ENCODE measurements at places on chromosomes 5 and 9.

DNA sequence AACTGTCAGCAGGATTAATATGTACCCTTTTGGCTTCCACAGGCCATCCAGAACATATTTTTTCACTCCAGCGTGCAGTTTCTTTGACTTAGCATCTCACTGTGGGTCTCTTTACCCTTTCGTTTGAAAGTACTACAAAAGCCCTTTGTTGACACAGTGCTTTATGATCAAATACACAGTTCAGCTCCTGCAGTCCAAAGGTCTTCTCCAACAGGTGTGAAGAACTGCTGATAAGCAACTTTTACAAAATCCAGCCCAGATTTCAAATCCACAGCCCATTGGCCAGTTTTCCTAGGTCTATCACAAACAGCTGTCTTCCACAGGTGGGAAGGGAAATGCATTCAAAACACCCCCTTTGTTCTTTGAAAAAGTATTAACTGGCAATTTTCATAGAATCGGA lies 54.8 kb downstream of the MYO10 start:
- DNase-seq = no peak

DNA sequence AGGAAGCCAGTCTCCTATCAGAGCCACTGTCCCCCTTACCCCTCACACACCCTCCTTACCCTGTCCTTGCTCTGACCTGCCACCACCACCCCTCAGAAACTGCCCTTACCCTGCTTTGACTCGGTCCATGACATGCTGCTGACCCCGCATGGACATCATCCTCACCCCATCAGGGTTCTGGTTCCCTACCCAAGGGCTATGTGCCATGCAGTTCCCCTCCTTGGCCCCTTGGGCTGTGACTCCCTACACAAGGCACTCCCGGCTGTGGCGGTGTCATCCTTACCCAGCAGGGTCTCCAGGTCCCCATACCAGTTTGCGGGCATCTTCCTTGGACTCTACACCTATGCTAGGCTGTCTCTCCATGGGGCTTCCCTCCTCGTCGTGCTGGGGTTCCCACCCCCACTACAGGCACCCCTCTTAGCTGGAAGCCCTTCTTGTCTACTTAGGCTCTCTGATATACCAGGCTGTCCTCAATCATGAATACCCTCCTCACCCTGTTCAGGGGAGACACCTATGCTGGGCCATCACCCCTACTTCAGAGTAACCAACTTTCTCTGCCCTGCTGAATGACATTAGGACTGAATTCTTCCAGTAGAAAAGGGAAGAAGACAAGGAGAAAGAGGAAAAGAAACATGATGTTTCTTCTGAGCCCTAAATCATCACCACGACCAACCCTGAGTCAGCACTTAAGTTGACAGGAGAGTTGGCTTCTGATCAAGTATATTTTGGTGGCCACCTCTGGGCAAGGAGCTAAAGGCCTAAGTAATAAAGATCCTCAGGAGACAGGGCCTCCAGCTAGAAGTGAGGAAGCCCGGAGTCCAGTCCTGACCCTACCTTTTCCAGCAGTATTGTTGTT lies 115.2 kb downstream of the GCNT1 start:
- DNase-seq = no peak

DNA sequence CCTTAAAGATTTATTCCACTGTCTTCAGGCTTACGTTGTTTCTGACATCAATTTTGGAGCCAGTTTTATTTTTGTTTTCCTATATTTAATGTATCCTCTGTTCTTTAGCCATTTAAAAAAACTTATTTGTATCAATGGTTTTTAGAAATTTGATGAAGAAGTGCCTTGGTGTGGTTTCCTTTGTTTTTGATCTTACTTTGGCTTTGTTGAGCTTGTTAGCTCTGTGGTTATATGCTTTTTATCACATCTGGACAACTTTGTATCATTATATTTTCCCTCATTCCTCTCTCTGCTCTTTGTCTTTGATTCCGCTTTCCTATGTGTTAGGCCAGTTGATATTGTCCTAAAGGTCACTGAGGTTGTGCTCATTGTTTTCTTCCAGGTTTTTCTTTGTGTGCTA lies 58.5 kb downstream of the SPIN1 start:
- no peak for DNase-seq

DNA sequence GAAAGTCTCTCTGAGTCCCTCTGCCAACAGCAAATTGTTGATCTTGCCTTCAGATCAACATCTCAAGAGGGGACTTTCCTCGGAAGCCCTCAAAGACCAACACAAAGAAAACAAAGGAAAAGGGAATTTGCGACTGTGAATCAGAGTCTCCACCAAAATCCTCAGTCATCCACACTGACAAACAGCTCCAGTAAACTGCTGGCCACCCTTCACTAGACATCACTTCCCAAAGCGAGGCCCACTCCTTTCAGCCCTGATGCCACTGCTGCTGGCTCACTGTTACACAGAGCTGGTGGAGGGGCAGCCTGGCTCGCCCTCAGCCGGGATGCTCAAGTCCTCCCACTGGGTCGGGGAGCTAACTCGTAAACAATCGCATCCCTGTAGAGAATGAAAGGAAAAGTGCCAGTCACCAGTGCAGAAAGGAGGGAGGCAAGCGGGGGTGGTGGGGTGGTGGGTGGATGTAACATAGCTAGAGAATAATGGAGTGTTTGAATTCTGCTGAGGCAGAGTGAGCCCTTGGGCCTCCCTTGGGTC lies 1.3 kb downstream of the FGF1 start:
- no peak for DNase-seq

GRCh38 chr9:132456241-132456640 lies 46.2 kb downstream of the CFAP77 start:
- no peak for DNase-seq

DNA sequence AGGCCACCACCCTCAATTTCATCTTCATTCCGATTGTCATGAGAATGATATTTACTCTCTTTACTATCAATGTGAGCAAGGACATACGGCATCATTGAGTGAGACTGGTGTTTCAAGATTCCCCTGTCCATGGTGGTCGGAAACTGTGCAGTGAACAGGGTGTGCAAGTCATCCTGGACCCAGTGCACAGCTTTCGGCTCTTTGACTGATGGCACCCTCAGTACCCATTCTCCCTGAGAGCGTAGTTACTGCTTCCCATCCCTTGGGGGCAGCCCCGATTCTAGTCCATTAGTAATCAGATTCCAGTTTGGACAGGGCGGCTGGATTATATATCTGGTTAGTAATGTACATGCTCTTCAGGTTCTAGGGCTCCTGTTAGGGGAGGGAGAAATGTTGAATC lies 61.7 kb upstream of the SUB1 start:
- DNase-seq = no peak

- no peak for DNase-seq
These were observed 7.2 kb downstream of the C9orf72 start for GRCh38 chr9:27566118-27566517.

DNA sequence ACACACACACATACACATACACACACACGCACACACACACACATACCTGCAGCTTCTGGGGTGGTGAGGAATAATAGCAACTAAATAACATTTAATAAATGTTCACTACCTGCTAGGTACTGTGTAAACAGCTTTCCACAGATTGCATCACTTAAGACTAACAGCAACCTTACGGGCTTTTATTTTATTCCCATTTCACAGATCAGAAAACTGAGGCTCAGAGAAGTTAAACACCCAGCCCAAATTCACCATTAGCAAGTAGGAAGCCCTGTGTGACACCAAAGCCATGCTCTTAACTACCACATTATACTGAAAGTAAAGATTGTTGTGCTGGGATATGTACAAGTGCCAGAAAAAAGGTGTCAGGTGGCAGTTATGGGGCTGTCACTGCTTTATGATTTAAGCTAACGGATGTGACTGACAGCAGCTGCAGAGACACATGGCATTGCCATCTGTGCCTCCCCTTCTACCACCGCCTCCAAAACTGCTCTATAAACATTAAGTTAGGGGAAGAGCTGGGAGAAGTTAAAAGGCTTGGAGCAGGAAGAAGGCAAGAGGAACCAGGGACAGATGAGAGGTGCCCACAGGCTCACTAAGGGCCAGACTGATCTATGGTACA lies 13.6 kb downstream of the MTMR12 start:
- DNase-seq = no peak
